ENCODE measurements at places on chromosomes 1 and 21.

DNA sequence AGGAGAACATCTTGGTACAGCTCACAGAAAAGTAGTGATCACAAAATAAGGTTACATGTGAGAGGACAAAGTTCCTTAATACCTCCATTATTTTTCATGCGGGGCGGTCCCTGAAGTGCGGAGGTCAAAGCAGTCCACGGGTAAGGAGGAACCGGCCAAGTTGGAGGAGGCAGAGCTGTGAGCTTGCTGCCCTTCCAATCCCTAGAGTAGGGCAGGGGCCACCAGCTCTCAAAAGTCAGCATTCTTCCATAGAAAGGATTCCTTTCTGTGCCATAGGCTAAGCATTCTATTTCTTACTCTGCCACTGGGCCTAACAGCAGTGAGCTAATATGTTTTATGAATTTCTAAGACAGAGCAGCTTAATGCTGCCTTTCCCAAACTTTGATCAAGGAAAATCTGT lies 50.9 kb upstream of the USP1 start:
- no peak for DNase-seq

DNA sequence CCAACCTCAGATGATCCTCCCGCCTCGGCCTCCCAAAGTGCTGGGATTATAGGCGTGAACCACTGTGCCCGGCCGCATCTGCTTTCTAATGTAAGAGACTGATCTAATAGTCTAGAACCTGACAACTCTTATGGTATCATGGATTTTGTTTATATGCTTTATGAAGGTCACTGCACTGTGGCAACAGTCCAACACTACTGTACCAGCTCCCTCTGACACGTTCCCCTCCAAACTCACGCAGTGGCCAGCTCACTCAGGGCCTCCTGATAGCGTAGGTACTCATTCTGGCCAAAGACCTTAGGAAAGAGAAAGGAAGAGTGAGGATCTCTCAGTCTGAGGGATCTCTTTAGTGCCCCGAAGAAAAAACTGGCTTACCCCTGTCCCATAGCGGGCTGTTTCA lies 6.0 kb upstream of the CFAP141 start:
- no peak for DNase-seq

DNA sequence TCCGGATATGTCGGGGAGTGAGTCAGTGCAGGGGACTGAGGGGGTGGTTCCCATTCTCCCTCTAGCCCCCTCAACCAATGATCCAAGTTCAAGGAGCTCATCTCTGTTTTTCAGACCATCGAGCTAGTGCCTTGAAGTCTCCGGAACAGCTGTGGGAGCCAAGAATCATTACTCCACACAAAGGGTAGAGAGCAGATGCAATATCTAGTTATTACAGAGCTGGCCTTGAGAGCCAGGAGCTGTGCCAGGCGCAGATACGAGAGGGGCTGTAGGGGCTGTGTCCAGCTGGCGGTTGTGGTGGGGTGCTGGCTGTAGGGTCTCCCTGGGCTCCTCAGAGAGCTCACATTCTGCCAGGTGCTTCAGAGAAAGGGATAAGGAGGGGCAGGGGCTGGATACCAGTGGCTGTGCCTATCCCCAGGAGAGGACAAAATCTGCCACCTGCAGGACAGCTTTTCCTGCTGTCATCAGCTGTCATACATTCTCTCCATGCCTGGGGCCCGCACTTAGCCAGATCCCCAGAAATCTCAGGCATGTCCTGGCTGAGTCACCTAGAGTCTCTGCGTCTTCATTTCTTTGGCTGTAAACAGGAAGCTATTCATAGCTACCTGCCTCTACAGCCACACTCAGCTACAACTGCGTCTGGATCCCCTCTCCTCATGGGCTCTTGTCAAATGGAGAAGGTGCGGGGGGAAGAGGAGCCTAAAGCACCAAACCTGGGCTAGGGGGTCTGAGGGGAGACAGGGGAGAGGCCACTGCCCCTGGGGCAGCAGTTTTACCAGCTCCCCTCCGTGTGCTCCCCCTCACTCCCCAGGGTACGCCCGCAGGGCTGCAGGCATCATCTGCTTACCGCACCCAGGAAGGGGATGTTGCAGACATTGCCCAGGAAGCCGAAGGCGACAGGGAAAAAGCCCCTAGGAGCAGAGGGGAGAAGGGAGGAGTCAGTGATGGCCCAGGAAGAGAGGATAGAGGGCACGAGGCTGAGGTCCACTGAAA lies 2.4 kb upstream of the KISS1 start:
- peak; percentile 90 for DNase-seq

GRCh38 chr1:30864681-30865080 lies 43.9 kb downstream of the SDC3 start:
- DNase-seq: no peak

GRCh38 chr1:184608581-184608980 lies 146.1 kb downstream of the EDEM3 start:
- no peak for DNase-seq

- peak; percentile 56 for DNase-seq
Measured at GRCh38 chr1:112605633-112606327, 13.2 kb downstream of the ST7L start.

GRCh38 chr1:3909615-3910014 lies 9.5 kb upstream of the C1orf174 start:
- DNase-seq: no peak

DNA sequence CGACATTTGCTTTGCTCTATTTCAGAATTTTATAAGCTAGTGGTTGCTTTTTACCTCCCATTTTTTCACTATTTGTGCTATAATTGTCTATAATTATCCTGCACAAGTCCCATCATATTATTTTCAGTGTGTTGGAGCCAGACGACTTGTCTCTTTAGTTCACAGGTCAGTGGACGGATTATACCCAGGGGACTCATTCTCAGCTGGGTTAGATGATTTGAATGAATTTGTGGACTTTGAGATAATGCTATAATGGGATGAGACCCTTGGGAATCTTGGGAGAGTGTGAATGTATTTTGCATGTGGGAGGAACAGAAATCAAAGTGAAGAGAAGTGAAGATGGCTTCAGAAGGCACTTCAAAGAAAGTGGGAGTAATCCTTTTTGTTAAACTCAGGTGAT lies 31.5 kb upstream of the KCNK1 start:
- no peak for DNase-seq

- DNase-seq: no peak
Measured at GRCh38 chr1:36706416-36706815, 223.7 kb upstream of the CSF3R start.

DNA sequence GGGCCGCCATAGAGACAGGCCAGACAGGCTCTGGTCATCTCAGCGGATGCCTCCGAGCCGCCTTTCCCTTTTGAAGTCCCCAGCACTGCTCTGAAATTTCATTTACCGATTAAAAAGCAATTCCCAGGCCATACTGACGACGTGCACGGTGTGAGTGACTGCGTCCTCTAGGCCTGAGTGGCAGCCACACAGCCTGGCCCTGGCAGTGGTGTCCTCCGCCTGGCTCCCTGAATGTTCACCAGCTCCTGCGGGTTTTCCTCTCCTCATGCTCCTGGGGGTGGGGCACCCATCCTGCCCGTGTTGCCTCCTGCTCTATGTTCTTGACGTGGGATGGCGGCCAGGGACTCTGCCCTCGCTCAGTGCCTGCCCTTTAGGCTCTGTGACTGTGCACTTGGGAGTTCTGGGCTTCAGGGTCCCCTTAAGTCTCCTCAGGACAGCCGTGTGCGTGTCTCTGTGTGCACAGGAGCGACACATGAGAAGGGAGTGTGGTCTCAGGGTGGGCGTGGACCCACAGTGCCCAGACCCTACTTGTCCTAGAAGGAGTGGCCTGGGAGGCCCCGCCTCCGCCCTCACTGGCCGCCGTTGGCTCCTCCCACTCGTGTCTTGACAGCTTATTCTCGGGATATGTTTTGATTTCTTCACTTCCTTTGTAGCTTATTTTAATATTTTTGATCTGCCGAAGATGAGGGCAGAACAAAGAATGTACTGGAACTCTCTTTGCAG lies 3.6 kb downstream of the SKI start:
- peak; percentile 91 for DNase-seq

GRCh38 chr1:125086611-125087010 lies 3901.8 kb downstream of the SRGAP2C start:
- DNase-seq: no peak

DNA sequence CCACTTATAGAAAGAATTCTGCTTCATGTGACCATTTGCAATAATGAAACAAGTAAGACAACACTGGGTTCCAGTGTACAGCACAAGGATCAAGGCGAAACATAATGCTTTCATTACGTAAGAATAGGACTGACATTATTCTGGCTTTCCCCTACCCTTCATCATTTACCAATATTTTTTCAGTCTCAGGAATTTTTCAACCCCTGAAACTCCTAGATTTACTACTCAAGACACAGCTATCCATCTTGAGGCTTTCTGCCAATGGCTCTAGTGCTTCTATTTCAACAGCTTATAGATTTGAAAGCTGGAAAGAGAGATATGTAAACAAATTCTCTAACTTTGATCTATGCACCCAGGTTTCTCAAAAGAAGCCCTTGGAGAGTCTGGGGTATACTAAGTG lies 48.4 kb downstream of the WLS start:
- DNase-seq: no peak

- no peak for DNase-seq
Measured at GRCh38 chr1:10818262-10819197, 22.1 kb upstream of the CASZ1 start.

DNA sequence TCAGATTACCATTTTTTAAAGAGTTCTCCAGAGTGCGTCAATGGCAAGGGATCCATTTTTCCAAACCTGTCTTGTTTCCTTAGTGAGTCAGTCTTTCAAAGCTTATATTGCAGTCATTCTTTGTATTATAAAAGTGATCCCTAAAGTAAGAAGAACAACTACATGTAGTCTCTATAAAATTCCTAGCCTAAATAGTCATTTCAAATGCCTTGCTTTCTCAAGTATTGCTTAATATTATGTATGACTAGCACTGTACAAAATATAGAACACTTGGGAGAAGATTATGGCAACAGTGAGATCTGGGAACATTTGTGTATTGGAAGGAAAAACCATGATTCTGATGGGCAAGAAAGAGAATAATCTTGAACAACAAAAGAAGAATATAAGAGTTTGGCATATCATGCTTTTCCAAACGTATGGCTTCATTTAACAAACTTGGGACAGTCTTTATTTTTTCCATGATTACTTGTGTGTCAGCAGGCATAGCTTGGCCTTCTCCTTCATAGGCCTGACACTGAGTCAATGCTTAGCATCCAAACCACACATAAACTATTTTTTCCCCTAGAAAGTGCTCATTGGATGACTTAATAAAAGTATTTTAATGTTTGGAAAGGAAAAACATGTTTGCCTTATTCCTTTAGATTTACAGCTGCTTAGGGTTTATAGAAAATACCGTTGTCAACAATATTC lies 547.4 kb downstream of the LTN1 start:
- DNase-seq: peak; percentile 85

DNA sequence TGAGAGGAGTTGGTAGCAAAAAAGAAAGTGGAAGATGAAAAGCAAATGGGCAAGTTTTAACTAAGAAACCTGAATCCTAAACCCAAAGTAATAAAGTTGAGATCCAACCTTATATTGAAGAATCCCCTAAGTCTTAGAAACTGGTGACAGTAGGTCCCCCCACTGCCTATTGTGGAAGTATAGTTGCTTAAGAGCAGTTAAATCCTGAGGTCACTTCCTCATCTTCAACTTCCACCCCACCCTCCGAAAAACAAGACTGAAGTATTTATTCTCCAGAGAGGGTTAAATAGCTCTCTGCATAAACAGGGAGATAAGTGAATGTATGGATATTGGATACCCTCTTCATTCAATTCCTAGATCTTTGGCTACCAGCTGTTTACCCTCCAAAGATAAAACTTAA lies 3.3 kb upstream of the DSTYK start:
- DNase-seq: no peak

- DNase-seq: no peak
Measured at GRCh38 chr1:47438165-47439016, 547 bp downstream of the FOXD2 start.

DNA sequence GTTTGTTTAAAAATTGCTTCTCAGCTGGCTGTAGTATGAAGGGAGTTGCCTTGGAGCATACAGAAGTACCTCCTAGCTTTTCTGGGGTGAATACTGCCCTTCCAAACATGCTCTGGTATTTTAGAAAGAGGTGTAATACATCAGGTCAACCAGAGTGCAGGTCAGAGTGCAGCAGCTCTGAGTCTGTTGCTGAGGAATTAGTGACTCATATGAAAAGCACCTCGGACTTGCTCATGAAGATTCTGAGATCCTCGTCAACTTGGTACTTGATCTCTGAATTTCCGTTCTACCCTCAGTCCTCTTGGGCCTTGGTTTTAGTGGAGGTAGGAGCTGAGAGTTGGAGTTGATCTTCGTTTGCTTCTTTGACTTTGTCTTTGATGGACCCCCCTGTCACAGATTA lies 67.3 kb downstream of the NOS1AP start:
- peak; percentile 93 for DNase-seq

- no peak for DNase-seq
Measured at GRCh38 chr1:234743791-234744611, 134.0 kb upstream of the IRF2BP2 start.

GRCh38 chr1:93178418-93178817 lies 1.8 kb downstream of the TMED5 start:
- DNase-seq: peak; percentile 30

DNA sequence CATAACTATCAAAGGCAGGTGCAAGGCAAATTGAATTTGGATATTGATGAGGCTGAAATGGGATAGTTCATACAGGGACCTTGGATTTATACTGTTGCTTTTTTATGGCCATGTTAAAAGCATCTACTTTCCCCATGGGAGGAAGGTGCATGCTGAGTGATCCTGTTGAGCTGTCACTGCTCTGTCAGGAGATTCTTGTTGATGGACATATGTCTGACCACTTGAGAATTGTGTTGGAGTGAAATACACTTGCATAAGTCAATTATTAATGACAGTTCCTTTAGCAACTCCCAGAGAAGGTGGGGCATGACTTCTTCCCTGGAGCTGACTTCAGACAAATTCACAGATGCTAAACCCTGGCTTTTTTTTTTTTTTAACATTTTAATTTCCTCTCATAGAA lies 58.4 kb upstream of the DYNLT5 start:
- no peak for DNase-seq

- no peak for DNase-seq
Measured at GRCh38 chr1:15188678-15189077, 35.1 kb downstream of the TMEM51 start.

- no peak for DNase-seq
Measured at GRCh38 chr1:9726406-9726805, 74.9 kb downstream of the PIK3CD start.

GRCh38 chr1:203690730-203691129 lies 64.1 kb downstream of the ATP2B4 start:
- DNase-seq: no peak

GRCh38 chr1:30506291-30507015 lies 216.9 kb downstream of the MATN1 start:
- DNase-seq: no peak

DNA sequence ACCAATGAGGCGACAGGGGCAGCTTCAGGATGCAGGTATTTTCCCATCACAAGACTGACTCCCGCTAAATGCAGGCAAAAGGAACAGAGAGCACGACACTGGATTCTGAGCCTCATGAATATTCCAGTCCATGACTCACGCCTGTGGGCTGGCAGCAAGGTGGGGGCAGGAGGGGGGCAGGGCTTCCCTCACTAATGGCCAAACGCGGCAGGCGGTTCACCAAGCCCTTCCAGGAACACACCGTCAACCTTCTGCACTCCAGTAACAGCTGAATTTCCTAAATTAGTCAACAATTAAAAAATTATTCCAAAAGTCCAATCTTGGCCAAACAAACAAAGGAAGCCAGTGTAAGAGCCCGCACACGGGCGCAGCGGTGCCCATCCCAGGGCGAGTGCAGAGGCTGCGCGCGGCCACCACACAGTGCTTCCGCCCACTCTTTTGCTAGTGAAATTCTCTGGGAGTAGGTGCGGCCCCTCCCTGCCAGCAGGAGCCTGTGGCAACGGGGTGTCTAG lies 12.5 kb upstream of the GPR153 start:
- peak; percentile 52 for DNase-seq
